ENCODE measurements at places on chromosomes 7 and 10. TPM values are rescaled to one million over a fixed set of nuclear protein-coding genes. Genes with fewer than 3 reads are reported as not detected.
A peak's percentile ranks its signal among the peaks of the same experiment; 100 is the strongest.

DNA sequence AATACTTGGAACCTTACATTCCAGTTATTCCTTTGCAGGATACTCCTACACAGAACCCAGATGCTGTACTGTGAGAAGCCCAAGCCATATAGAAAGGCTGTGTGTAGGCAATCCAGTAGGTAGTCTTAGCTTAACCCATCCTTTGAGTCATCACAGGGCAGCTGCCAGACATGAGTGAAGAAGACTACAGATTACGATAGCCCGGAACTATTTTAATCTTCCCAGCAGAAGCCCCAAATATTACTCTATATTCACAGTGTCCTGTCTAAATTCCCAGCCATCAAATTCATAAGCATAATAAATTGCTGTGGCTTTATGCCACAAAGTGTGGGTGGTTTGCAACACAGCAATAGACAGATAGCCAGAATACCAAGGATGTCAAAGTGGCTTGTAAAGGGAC, 474.1 kb upstream of the STEAP1 start:
- DNase-seq: no peak

DNA sequence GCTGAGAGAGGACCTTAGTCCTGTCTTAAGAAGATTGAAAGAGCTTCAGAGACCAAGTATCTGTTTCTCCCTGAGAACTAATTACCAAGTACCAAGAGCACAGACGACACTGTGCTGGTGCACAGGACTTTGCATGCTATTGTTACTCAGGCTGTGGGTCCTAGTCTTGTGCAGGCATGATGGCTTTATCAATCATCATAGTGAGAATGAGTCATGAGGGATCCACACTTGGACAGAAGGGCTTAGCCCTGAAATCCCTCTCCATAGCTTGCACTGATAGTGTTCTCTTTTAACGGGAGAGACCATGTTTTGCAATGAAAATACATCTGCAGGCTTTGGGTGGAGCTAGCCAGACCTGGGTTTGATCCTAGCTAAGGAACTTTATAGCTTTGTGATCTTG, 93.3 kb downstream of the SORCS3 start:
- no peak for DNase-seq

GRCh38 chr10:78455811-78456210, 422.1 kb downstream of the RPS24 start:
- DNase-seq: no peak

- DNase-seq: no peak
These were observed 293.0 kb upstream of the NPSR1 start for GRCh38 chr7:34365011-34365410.

DNA sequence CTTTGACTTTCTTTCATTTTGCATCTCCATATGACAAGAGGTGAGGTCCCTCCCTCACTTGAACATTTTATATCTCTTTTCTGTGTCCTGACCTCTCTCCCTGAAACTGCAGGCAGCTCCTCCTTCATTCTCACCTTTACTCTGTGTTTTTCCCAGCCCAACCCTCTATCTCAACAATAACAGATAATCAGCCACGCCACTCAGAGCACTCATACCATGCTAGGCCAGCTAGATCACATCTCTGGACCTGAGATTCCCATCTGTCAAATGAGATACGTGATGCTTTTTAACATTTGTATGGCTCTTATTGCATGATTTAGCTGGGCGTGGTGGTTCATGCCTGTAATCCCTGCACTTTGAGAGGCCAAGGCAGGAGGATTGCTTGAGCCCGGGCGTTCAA, 63.1 kb upstream of the PDCD4 start:
- peak; percentile 45 for DNase-seq

DNA sequence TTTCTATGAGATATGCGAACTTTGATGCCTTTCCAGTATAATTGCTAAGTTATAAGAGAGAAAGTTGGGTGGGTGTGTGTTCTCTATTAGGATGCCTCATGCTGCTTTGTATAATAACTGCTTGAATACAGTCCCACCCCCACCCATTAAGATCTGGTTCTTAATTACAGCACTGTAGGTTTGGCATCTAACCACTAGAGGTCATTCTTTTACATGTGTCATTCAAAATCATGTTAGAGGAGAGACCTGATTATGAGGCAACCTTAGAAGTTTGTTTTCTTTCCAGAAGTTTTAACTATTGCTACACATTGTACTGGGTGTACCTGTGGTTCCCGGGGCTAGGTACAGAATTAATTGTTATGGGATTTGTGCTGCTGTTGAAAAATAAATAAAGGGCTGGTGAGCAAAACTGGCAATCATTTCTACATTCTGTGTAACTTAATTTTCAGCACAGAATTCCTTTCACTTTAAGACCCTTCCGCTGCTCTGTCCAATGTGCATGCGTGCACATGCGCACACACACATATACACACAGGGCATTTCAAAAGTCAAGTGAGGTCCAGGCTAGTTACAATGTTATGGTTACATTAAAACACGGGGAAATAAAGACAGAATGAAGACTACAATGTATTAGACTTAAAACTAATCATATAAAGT, 1156.3 kb downstream of the SORCS3 start:
- no peak for DNase-seq

DNA sequence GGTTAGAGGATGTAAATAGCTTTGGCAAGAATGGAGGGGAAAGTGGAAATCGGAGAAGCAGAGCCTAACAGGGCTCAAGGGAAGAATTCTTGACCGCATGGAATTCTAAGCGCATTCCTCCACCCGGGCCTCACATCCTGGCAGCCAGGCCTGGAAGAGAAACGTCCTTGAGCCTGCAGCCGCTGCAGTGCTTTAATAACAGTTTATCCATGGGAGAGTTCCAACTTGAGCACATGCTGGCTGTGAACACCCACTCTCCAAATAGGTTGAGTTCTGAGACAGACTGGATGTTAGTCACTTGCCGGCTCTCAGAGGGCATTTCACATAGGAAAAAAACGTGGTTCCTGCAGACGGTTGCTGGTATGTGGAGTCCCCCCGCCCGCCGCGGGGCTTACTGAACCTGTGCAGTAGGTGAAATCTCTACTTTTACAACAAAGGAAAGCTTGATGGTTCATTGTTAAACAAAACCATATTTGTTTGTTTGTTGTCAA, 61.4 kb upstream of the STEAP1B start:
- DNase-seq: peak; percentile 39

GRCh38 chr10:84427903-84428650, 99.7 kb downstream of the CCSER2 start:
- DNase-seq: no peak

DNA sequence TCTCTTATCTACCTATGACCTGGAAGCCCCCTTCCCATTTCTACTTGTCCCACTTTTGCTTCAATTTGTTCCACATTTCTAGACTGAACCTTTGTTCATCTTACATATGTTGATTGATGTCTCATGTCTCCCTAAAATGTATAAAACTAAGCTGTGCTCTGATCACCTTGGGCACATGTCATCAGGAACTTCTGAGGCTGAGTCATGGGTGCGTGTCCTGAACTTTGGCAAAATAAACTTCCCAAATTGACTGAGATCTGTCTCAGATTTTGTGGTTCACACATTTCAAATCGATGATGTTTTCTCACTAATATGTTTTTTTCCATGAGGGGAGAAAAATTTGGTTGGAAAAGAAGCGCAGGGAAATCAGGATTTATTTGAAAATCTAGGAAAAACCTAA, 406.2 kb upstream of the LRRTM3 start:
- DNase-seq: no peak

- DNase-seq: no peak
These were observed 70.2 kb downstream of the EVX1 start for GRCh38 chr7:27312820-27313219.

GRCh38 chr7:103446049-103446520, at the start of gene SLC26A5:
Gene SLC26A5, minus strand, starts transcription at chr7:103446207. Its CDS starts 24,693 bp downstream, at chr7:103421514.
- peak; percentile 62 for DNase-seq

GRCh38 chr7:128831994-128832879, 2.0 kb downstream of the FLNC start:
- DNase-seq: no peak

- no peak for DNase-seq
These were observed 138.4 kb downstream of the BICC1 start for GRCh38 chr10:58651040-58651439.

GRCh38 chr7:55912748-55913158, 25.5 kb downstream of the ZNF713 start:
- no peak for DNase-seq

OR2A42 gene
- total RNA-seq: not detected

TRPV5 gene
- total RNA-seq: not detected

NUTM2D gene
- total RNA-seq: 4.0 TPM

CYP2C18 gene
- 17.2 TPM for total RNA-seq

SLC26A5 gene
- total RNA-seq: 6.0 TPM

ZCWPW1 gene
- 2.4 TPM for total RNA-seq
